ENCODE measurements at places on chromosomes 2 and 18.
A peak's percentile ranks its signal among the peaks of the same experiment; 100 is the strongest.

DNA sequence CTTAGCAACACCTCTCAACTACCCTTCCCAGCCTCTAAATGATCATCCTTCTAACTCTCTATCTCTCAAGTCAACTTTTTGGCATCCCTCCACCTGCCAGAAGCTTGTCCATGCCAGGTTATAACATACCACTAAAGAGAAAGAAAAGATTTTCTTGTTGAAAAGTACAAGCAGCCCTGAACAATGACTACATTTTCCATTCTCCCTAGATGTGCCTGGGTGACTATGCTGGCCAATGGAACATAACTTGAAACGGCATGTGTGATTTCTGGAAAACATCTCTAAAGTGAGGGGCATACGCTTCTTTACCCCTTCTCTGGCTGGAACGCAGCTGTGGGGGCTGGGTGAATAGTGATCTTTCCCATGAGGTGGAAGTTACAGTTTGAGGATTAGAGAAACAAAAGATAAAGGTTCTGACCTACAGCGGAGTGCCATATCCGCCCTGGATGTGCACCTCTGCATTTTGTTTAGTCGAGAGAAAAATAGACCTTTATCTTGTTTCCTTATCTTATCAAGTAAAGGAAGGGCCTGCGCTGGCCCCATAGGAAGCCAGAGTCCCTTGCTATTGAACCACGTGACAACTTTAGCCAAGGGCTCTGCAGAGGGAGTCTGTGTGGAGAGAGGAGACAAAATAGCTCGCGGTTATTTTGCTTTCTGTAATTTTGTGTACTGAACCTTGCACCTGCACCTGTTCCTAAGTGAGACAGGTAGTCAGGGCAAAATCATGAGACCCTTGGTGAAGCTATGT is 436.8 kb downstream of the TGIF1 start:
- no peaks in the 10 kb centered on the region for H3K27me3 ChIP-seq
- no peak overlapping the region for H3K4me3 ChIP-seq
- H3K36me3 ChIP-seq = no peaks in the 10 kb centered on the region
- no peak overlapping the region for H3K27ac ChIP-seq

DNA sequence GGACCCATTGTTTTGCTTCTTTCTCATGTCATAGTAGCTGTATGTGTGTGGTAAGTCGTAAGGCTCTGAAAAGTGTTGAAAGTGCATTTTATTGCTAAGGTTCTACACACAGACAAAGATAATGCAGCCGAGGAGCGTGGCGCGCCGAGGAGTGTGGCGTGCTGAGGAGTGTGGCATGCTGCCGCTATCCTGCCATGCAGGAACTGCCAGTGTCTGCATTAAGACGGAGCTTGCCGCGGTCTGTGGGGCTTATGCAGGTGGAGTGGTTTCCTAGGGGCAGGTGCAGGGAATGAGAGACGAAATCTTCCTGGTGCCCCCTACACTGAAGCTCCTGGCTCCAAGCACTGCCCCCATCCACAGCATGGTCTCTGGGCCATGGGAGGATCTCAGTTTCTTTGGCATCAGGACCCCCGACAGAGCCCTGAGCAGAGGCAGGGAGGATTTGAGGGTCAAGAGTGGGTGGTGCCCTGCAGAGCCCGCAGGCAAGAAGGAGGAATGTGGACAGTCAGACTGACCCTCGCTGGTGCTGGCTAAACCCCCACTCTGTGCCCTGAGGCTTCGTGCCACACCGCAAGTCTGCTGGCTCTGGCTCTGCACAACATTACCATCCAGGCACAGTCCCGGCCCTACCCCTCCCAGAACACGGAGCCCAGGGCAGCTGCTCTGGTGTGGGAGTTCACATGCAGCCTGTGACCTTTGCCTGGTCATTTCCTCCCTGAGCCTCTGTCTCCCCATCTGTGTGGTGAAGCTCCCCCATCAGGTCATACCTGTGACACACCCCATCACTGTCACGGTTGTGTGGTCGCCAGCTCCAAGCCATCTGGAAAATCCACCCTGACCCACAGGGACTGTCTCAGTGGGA is 3.2 kb downstream of the SNED1 start:
- H3K27me3 ChIP-seq = no peaks in the 10 kb centered on the region
- H3K27ac ChIP-seq = no peak overlapping the region
- H3K4me1 ChIP-seq = no peaks in the 10 kb centered on the region
- DNase-seq = peak; percentile 46

- H3K27ac ChIP-seq = no peak overlapping the region
- no peaks in the 10 kb centered on the region for H3K27me3 ChIP-seq
- no peaks in the 10 kb centered on the region for H3K4me1 ChIP-seq
Observed at GRCh38 chr18:48605408-48605845, 66.6 kb downstream of the CTIF start.

- peaks cover 21% of the 10 kb centered on the region for H3K4me1 ChIP-seq
- DNase-seq = peak; percentile 53
- peak overlapping the region; percentile 76 for H3K4me3 ChIP-seq
- H3K36me3 ChIP-seq = no peaks in the 10 kb centered on the region
Observed at GRCh38 chr18:23689616-23690504, 607 bp downstream of the LAMA3 start.

DNA sequence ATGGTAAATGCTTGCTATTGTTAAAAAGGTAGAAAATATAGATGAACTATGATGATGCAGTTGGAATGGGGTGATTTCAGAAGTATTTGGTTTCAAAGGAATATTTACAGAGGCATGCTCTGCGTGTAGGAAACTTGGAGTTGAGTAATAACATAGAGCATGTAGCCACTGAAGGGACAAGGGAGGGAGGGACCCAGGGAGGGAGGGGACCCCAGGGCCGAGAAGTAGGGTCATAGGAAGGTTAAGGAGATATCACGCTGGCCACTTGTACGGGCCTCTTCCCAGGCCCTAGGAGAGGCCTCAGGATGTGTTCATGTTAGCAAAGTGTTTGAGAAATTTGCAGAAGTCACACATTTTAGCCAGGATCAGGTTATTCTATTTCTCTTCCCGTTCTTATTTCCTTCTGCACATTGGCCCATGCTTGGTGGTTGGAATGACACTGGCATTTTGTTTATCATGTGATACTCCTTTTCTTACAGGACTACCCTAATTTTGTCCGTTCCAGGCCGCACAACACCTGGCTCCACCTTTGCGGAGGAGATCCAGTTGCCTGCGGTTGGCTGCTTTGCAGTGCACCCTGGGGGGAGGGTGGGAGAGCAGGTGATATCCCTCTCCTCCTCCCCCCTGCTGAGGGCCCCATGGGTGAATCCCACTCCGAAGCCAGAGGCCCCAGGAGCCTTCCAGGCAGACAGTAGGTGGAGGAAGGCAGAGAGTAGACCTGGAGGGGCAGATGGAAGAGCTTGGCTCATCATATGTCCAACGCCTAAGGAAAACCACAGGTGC is 16.9 kb upstream of the ACKR3 start:
- H3K36me3 ChIP-seq = no peaks in the 10 kb centered on the region
- DNase-seq = no peak
- H3K27me3 ChIP-seq = no peaks in the 10 kb centered on the region
- peaks cover 3% of the 10 kb centered on the region for H3K4me1 ChIP-seq
- H3K27ac ChIP-seq = no peak overlapping the region
- no peak overlapping the region for H3K4me3 ChIP-seq

GRCh38 chr18:76064998-76065397 is 430.0 kb downstream of the ZNF516 start:
- H3K36me3 ChIP-seq = no peaks in the 10 kb centered on the region
- no peak overlapping the region for H3K4me3 ChIP-seq
- DNase-seq = no peak
- no peaks in the 10 kb centered on the region for H3K4me1 ChIP-seq
- no peak overlapping the region for H3K27ac ChIP-seq

DNA sequence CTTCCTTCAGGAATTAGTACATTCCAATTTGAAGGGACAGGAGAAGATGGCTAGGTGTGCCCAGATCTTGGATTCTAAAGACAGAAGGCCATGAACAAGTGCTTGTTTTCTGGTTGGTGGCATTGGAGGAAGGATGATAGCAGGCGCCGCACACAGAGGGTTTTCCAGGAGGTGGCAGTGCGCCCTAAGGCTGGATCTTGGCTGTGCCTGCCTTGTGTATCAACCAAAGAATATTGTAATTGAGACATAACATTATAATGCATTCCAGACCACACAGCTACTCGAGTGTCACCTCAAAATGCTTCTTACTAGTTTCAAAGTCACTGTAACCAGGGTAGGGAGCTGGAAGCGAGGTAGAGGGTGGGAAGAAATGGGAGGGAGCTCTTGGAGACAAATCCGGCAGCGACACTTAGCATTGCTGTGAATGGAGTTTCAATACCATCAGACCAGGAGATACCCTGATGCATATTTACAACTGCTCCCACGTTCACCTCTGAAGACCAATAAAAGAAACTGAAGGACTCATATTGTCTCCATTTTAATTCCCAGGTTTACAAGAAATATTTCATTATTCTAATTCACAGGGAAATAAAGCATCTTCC is 42.5 kb downstream of the CPO start:
- peak; percentile 55 for DNase-seq
- H3K4me3 ChIP-seq = no peak overlapping the region
- H3K36me3 ChIP-seq = no peaks in the 10 kb centered on the region

DNA sequence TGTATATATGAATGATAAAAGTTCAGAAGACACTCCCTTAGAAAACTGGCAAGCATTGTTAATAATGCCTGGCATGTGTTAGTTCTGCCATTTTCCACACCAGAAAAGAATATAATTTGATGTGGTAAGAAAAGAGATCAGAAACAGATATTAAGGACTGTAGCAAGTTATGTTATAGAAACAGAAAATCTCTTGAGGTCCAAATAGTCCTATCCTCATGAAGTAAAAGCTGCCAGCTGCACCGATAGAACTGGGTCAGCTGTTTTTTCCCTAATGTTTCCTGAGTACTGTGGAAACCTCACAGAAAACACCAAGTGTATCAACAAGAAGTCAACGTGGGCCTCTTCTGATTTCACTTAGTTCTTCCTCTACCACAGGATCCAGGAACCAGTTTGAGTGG is 56.9 kb upstream of the SDC1 start:
- H3K4me1 ChIP-seq = no peaks in the 10 kb centered on the region
- no peaks in the 10 kb centered on the region for H3K36me3 ChIP-seq
- no peak overlapping the region for H3K27ac ChIP-seq
- no peak overlapping the region for H3K4me3 ChIP-seq

- no peak overlapping the region for H3K27ac ChIP-seq
- H3K27me3 ChIP-seq = no peaks in the 10 kb centered on the region
- no peaks in the 10 kb centered on the region for H3K36me3 ChIP-seq
- no peaks in the 10 kb centered on the region for H3K4me1 ChIP-seq
- DNase-seq = no peak
Observed at GRCh38 chr2:32502941-32503340, 124.9 kb upstream of the TTC27 start.

GRCh38 chr2:7945026-7945425 is 736.8 kb upstream of the ID2 start:
- no peaks in the 10 kb centered on the region for H3K4me1 ChIP-seq
- H3K27me3 ChIP-seq = no peaks in the 10 kb centered on the region
- H3K36me3 ChIP-seq = no peaks in the 10 kb centered on the region
- H3K27ac ChIP-seq = no peak overlapping the region

DNA sequence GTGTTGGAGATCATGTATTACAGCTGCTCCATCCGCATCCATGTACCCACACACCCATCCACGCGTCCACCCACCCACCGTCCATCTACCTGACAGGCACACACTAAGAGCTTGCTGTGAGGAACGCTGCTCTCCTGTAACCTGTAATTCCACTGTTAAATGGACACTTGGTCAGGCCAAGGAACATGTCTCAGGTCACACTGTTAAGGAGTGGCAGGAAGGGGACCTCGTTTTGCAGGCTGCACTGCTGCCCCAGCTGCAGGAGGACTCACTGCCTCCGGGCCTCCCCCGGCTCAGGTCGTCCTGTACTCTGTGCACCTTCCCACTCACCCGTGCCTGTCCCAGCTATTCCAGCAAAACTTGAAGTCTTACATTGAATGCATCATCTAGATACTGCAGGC is 170.5 kb downstream of the EIPR1 start:
- H3K4me3 ChIP-seq = no peak overlapping the region
- H3K4me1 ChIP-seq = no peaks in the 10 kb centered on the region
- DNase-seq = peak; percentile 37

DNA sequence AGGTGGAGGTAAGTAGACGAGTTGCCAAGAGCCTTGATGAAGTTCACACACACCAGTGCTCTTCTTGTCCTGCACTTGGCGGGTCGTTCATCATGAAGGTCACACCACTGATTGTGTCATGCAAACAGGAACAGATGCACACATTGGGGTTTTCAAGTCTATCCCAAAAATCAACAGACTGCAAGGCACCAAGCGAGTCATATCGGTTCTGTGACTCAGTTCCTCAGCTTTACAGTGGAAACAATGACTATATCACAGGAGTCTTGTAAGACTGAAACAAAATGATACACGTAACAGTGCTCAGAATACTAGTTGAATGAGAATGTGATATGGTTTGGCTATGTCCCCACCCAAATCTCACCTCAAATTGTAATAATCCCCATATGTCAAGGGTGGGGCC is 526.9 kb upstream of the ID2 start:
- H3K4me1 ChIP-seq = no peaks in the 10 kb centered on the region
- H3K27me3 ChIP-seq = no peaks in the 10 kb centered on the region
- no peak overlapping the region for H3K27ac ChIP-seq
- no peak for DNase-seq
- no peaks in the 10 kb centered on the region for H3K36me3 ChIP-seq

GRCh38 chr2:178478130-178478438 is 316 bp downstream of the FKBP7 start:
- peaks cover 7% of the 10 kb centered on the region for H3K4me1 ChIP-seq
- H3K4me3 ChIP-seq = peak overlapping the region; percentile 71
- H3K27me3 ChIP-seq = no peaks in the 10 kb centered on the region
- H3K36me3 ChIP-seq = no peaks in the 10 kb centered on the region

GRCh38 chr2:207474863-207475485 is 54.8 kb upstream of the CREB1 start:
- no peaks in the 10 kb centered on the region for H3K27me3 ChIP-seq
- no peaks in the 10 kb centered on the region for H3K4me1 ChIP-seq
- peak; percentile 27 for DNase-seq
- no peak overlapping the region for H3K4me3 ChIP-seq

- no peaks in the 10 kb centered on the region for H3K36me3 ChIP-seq
- no peaks in the 10 kb centered on the region for H3K4me1 ChIP-seq
- H3K27me3 ChIP-seq = no peaks in the 10 kb centered on the region
- no peak overlapping the region for H3K27ac ChIP-seq
- no peak overlapping the region for H3K4me3 ChIP-seq
Observed at GRCh38 chr2:240021488-240022104, 3.5 kb downstream of the NDUFA10 start.

- H3K36me3 ChIP-seq = no peaks in the 10 kb centered on the region
- H3K27me3 ChIP-seq = no peaks in the 10 kb centered on the region
- H3K4me3 ChIP-seq = no peak overlapping the region
- no peak for DNase-seq
- H3K4me1 ChIP-seq = no peaks in the 10 kb centered on the region
- H3K27ac ChIP-seq = no peak overlapping the region
Observed at GRCh38 chr2:178202927-178203326, 8.6 kb downstream of the OSBPL6 start.

GRCh38 chr2:236531195-236531594 is 38.4 kb upstream of the ACKR3 start:
- no peaks in the 10 kb centered on the region for H3K36me3 ChIP-seq
- DNase-seq = no peak
- H3K27ac ChIP-seq = no peak overlapping the region
- H3K27me3 ChIP-seq = no peaks in the 10 kb centered on the region
- no peak overlapping the region for H3K4me3 ChIP-seq

Data from Peyer's patch (tissue), 4 donors.